Activated naive CD4-positive, alpha-beta T cell (primary cell): ENCODE measurements at places on chromosomes 12 and 14.
A peak's percentile ranks its signal among the peaks of the same experiment; 100 is the strongest.

- DNase-seq: no peak
These were observed 9.6 kb downstream of the KRT7 start for GRCh38 chr12:52242442-52243258.

DNA sequence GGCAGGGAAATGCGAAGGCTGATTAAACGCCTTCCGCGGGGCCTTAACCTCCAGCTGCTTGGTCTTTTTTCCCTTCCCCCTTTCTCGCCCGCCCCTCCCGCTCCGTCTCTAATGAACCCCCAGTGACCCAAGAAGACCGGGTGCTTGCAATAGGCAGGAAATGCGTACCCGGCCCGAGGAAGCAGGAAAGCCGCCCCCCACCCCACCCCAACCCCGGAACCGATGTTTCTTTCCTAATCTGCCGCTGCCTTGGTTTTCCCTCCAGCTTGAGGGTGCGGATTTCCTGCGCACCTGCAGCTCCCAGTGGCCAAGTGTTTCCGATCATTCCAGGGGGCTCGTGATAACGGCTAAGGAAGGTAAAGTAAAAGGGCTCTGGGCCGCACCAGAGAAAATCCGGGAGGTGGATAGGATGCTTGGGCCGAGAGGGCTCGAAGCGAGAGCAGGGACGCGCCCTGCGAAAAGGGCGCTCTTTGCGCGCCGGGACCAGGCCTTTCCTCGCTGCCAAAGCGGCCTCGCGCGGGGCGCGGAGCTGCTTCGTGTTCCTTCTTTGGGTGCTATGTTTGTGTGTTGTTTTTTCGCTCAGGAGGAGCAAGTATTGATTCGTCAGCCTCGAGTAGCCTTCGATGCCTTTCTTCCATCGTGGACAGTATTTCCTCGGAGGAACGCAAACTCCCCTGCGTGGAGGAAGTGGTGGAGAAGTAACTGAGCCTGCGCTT lies 983 bp downstream of the MYF6 start:
- DNase-seq: no peak

- DNase-seq: no peak
These were observed 32.0 kb upstream of the SIX1 start for GRCh38 chr14:60681271-60681670.

GRCh38 chr12:115813256-115813655 lies 464.2 kb downstream of the MED13L start:
- DNase-seq: no peak

- no peak for DNase-seq
These were observed 22.5 kb upstream of the ATP2B1 start for GRCh38 chr12:89731089-89731488.

DNA sequence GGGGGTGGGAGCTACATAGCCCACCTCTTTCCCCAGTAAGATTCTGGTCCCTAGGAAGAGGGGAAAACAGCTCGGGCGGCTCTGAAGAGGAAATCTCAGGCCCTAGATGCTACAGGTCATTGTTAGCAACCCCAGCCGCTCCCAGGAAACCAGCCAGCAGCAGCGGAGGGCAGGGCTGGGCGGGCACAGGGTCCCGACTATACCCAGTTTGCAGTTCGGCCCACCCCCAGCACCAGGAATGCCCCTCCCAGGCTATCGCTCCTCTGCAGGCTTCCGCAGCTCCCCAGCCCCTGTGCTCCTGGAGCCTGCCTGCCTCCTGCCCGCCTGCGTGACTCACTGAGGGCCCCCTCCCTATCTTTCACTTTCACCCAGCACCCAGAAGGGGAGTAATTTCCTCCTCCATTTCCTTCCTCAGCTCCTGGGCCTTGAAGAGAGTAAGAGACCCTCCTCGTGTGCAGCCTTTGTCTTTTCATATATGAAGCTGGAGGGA lies 27.2 kb upstream of the PNMA1 start:
- DNase-seq: peak; percentile 24

GRCh38 chr12:80222261-80222660 lies 122.9 kb downstream of the OTOGL start:
- DNase-seq: no peak

GRCh38 chr14:89356496-89356895 lies 60.5 kb downstream of the FOXN3 start:
- DNase-seq: no peak

DNA sequence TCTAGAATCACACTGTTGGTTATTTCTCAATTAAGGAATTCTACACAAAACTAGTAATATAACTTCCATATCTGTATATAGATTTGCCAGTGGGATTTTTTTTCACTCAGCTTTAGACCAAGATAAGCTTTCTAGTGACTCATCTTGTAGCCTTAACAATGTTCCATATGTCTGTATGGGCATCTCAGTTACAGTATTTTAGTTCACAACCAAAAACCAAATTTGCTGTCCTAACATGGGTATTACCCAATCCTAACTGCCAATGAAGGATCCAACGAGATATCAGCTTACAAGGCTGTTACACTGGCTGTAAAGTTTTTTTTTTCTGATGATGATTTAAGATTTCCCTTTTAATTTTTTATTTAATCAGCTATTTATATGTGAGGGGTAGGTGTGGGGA lies 31.5 kb upstream of the KRR1 start:
- no peak for DNase-seq

- DNase-seq: no peak
These were observed 277.6 kb downstream of the BTG1 start for GRCh38 chr12:91868054-91868453.

DNA sequence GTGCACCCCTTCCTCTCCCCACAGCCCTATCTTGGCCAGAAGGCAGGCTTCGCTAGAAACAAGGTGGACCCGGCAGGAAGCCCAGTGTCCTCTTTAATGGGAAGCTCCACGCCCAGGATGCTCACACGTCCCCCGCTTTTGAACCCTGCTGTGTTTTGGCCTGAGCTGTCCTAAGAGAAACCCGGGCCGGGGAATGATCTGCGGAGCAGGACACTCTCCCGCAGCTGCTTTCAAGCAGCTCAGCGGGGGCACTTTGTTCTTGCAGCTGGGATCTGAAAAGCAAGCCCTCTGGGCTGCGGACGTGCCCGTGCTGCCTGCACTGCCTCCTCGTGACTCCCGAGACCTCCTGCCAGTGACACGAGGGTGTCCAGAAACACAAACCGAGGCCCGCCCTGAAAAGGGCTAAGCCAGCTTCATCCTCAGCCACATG lies 30.0 kb downstream of the SCARB1 start:
- no peak for DNase-seq

DNA sequence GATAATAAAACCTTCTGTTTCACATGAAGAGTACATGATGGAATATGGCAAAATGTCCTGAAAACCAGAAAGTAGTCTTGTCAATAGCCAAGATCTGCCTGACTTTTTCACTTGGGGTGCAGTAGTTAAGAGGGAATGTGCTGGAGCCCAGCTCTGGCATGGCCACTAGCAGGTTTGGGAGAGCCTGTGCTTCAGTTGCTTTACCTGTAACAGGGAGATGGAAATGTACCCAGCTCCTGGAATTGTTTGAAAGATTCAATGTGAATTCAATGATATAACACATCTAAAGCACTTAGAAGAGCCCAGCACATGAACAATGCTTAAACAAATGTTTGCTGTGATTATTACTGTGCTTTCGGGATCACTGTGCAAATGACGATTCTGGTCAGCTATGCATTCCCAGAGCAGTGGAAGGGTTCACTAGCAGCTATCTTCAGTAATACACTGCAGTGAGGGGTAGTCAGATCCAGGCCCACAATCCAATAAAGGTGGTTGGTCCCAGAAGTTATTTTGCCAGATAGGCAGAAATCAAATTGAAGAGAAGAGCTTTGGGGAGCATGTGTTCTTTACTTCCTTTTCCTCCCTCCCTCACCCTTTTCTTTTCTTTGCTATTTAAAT lies 224.9 kb downstream of the APAF1 start:
- DNase-seq: no peak

DNA sequence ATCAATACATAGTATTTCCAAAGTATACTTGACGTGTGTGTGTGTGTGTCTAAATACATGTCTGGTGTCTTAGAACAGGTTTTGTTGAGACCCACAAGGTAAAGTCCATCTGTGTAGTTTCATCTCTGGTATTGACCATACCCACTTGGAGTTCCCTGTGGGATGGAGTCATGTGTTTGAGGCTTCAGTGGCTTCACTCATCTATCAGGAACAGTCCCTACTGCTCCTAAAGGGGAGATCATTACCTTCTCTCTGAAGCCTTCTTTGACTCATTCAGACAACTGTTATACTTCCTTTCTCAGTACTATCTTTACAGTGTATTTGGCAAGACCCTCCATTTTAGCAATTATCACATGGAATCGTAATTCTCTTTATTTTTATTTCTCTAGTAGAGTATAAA lies 14.2 kb downstream of the RAB21 start:
- no peak for DNase-seq

GRCh38 chr14:87992718-87993628 lies at the start of gene GALC:
TSS of gene GALC (minus strand) at chr14:87993182. CDS start at chr14:87993164, 18 bp downstream.
- DNase-seq: peak; percentile 90

GRCh38 chr14:75986439-75986765 lies 839 bp downstream of the IFT43 start:
- no peak for DNase-seq

DNA sequence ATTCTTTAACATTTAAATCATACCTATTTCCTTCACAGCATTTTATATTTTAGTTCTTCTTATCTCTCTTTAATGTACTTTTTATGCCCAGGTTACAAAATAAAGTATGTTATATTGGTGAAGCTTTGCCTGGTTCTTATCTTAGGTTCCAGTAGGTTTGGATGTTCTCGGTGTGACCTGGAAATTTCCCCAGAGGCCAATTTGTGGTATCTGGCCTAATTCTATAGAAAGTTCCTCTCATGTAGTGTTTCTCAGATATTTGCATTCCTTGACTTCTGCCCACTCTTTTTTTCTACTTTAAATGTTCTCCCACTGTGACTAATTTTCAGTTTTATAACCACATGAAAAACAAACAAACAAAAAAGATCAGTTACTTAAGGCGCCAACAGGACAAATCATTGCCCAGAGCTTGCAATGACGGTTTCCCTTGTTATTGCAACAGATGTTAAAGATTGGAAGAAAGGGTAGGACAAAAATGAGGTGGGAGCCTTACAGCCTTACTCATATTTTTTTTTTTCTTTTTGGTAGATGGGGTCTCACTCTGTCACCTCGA lies 41.2 kb upstream of the PPM1H start:
- no peak for DNase-seq

DNA sequence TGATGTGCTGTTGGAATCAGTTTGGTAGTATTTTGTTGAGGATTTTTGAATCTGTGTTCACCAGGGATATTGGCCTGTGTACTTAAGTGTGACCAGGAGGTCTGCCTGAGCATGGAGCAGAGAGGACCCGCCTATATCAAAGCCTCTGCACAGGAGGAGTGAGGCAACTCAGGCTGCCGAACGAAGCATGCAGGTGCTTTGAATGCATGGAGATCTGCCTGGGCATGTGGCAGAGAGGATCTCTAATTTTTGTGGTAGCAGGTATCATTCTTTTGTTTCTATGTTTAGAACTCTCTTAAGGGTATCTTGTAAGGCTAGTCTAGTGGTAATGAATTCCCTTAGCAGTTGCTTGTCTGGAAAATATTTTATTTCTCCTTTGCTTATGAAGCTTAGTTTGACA lies 26.9 kb downstream of the RAB3IP start:
- DNase-seq: no peak

DNA sequence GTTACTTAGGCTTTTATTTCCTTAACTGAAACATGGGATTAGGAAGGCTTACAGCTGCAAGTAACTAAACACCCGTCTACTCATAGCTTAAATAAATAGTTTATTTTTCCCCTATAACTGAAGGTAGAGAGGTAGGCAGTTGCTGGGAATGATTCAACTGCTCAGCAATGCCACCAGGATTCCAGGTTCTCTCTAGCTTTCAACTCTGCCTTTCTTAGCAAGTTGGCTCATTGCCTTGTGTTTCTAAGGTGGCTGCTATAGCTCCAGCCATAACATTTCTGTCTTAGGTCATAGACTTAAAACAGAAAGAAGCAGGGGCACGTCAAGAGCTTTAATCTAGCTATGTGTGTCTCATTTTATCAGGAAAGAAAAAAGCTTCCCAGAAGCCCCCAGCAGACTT lies 103.7 kb upstream of the MDM1 start:
- DNase-seq: no peak

DNA sequence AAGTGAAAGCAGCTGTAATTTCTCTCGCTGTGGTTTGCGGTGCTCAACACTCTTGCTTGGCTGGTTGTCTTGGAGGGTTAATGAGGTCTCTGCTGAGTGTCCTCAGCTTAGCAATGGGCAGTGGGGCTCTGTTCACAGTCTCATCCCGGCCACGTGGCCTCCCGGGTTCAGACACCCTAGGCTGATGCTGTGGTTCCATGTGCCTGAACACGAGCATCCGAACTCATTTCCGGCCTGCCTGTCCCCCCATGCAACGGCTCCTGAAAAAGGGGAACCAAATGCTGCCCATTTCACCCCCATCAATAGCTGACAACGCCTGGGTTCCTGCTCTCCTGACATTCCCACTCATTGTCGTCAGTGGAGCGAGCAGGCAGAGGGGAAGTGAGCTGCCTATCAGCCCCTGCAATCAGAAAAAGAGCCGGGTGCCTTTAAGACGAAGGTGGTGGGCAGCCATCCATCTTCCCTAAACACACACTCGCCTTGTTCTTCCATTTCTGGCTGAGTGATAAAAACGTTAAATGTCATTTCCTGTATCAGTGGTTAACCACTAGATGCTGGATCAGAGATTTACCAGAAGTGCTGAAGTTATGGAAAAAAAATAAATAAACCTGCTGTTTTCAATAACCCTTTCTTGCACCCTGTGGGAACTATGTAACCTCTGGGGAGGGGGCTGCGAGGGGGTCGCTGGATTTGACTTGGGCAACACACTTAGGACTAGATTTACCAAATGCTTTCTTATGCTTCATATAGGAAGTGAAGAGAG lies 60.3 kb upstream of the BCL2L14 start:
- DNase-seq: peak; percentile 24

DNA sequence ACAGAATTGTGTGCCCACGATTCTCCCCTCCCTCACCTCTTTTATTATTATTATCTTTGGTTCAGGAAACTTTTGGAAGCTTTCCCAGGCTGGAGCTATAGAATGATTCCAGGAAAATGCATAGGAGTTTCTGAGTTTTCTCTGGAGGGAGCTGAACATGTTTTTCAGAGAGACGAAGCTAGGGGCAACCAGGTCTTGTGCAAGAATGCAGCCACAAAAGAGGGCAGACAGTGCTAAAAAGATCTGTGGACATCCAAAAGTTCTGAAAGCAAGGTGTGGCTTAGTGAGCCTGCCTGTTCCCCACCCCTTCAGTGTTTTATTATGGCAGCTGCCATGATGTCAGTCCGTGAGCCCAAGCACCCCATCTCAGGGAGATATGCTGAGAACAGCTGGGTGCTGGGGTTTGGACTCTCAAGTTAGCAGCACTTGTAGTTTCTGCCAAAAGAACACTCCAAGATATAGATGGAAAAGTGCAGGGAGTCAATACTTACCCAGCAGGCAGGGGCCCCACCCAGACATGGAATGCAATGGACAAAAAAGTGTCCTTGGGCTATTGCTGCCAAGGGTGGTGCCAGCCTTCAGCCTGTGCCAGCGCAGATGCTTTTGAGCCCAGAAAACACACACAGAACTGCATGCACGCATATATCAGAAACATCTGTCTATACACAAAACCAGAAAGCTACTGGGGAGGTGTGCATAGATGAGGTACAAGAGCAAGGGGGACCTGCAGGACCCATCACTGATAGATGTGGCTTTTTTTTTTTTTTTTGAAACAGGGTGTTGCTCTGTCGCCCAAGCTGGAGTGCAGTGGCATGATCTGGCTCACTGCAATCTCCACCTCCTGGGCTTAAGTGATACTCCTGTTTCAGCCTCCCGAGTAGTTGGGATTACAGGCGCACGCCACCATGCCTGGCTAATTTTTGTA lies 17.0 kb upstream of the IRF2BPL start:
- DNase-seq: no peak

GRCh38 chr14:103216399-103216798 lies 93.1 kb downstream of the TNFAIP2 start:
- no peak for DNase-seq

GRCh38 chr12:120121766-120122293 lies 5.3 kb upstream of the RAB35 start:
- DNase-seq: no peak

- DNase-seq: no peak
These were observed 3.9 kb upstream of the LHX5 start for GRCh38 chr12:113475451-113476175.
